ENCODE measurements at places on chromosomes 7 and 10.
A peak's percentile ranks its signal among the peaks of the same experiment; 100 is the strongest.

DNA sequence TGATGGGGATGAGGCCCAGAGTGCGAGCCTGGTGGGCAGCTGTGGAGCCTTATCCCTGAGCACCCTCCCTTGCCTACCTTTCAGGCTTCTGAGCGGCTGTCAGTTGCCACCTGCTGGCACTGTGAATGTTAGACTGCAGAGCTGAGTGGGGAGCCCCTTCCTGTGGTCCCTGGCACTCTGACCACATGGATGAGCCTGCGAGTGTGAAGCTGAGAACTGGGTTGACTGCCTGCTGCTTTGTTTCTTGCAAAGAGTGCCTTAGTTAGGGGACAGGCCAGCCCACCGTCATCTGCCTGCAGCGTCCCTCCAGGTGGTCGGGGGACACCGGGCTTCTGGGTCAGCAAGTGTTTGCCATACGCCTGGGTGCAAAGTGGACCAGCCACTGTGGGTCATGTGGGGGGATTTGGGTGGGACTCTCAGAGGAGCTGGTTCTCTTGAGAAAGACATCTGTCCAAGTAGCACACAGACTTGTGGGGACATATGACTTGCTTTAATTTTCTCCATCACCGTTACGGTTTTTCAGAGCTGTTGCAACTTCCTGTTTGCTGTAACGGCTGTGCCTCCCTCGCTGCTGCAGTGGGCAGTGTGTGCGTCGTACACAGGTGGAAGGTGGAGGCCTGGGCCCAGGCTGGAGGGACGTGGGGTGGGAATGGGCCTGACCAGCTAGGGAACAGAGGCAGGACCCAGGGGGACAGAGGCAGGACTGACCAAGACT, 13.7 kb downstream of the INPP5A start:
- DNase-seq, result peak; percentile 42

DNA sequence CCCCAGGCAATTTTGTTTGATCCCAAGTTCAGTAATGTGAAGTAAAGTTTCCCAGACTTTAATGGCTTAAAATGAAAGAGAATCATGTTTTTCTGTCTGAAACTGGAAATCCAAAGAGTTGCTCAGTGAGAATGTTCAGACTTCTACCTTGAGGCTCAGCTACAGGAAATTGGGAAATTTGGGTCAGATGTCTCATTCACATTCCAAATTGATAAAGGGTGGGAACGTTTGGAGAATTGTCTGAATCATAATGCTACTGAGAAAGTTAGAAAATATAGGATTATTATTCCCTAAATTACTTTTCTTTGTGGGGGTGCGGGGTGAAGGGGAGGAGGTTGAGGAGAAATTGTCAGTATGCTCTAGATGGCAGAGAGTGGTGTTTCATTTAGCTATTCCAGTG, 773.9 kb downstream of the LRMDA start:
- no peak for DNase-seq

DNA sequence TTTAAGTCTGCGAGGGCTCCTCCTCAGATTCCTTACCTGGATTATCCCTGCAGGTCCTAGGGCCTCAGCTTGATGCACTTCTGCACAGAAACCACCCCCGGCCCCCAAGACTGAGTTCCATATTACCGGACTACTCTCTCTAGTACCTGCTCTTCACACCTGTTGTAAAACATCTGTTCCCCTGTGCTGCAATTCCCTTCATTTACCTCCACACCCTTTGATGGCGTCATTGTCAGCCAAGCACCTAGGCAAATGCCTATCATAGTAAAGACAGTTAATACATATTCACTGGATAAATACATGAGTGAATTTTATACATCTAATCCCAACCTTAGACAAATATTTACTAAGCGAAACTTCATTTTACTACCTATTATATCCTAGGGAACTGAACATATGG, 275.5 kb downstream of the PLXDC2 start:
- no peak for DNase-seq

DNA sequence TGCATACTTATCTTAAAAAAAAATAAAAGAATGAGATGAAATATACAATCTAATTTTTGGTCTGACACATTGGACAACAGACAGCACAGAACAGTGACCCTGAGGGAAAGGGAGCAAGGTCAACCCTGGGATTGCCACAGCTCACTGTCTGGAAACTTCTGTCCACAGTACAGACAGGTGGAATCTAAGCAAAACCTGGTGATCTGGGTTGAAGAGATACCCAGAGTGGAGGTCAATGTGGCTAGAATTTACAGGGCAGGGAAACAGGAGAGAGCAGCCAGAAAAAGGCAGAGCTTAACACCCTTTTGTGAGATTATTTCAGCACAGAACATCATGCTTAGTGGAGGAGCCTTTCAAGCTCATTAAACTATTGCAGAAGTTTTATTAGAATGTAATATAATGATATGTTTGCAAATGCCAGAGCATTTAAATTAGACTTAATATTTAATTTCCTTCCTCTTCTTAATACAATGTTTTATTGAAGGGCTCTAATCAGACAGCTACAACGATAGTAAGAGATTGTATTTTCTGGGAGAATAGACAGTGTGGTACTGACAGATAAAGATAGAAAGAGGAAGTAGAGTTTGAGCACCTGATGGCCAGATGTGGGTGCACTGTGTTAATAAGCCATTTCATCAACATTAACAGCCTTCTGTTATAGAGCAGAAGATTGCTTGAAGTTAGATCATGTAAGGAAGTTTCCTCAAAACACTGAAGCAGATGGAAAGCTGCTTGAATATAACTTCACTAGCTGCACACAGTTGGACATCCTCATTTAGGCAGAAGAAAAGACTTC, 309.4 kb downstream of the HGF start:
- no peak for DNase-seq

All from stimulated activated CD4-positive, alpha-beta T cell treated with anti-CD3 and anti-CD28 coated beads, Interleukin-15, amount 100 ng/mL, for 24 hours (primary cell).